Mesenteric fat pad (tissue), 1 donor: ENCODE measurements at places on chromosomes 1 and 21.

DNA sequence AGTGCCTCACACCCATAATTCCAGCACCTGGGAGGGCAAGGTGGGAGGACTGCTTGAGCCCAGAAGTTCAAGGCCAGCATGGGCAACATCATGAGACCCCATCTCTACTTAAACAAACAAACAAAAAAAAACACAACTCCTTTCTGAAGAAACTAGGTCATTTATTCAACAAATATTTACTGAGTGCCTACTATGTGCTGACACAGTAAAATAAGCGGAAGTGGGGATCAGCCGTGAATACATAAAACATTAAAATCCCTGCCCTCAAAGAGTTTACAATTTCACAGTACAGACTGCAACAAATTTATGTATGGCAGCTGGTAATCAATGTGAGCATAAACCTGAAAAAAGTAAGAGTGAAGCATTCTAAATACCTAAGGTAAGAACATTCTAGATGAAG is 65.3 kb downstream of the TUT4 start:
- no peak for DNase-seq

DNA sequence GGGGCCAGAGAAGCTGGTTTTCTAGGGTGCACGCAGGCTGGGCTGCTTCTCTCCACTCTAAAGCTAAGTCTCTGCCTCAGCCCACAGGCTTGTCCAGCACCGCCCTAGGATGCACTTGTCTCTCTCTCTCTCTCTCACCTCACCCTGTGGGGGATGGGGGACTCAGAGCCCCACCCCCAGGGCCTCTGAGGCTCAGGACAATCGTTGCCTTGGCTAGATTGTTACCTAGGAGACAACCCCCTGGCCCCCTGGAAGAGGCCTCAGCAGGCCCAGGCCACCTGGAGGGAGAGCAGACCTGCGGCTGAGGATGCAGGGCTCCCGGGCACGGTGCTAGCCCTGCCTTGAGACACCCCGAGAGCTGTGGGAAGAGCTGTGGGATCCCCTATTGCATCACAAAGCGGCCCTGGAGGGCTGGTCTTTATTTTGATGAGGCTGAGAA is at the start of gene ACTRT2:
Gene ACTRT2 (plus strand): TSS at position 235 of the 439 bp plus-strand sequence. CDS start 220 bp downstream, outside the sequence.
- no peak for DNase-seq

DNA sequence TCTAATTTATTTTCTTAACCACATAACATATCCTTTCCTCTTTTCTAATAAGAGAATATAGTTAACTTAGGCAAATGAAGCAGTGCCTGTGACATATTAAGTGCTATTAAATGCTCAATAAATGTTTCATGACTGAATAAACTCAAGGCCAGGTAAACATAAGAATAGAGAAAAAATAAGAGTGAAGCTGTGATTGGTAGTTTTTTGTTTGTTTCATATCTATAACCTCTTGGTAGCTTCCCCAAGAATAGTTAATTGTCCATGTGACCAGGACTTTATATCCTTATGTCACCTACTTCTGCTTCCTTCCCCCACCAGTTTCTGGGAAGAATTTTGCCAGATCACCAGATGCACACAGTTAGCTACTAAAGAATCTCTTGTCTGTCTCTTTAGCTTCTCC is 295.1 kb upstream of the ST6GALNAC5 start:
- DNase-seq, result no peak

GRCh38 chr21:31075848-31076247 is 37.6 kb upstream of the KRTAP19-8 start:
- no peak for DNase-seq

- no peak for DNase-seq
Observed at GRCh38 chr1:81873946-81874345, 73.2 kb downstream of the ADGRL2 start.

GRCh38 chr1:94974824-94975223 is 47.9 kb upstream of the CNN3 start:
- DNase-seq, result no peak

DNA sequence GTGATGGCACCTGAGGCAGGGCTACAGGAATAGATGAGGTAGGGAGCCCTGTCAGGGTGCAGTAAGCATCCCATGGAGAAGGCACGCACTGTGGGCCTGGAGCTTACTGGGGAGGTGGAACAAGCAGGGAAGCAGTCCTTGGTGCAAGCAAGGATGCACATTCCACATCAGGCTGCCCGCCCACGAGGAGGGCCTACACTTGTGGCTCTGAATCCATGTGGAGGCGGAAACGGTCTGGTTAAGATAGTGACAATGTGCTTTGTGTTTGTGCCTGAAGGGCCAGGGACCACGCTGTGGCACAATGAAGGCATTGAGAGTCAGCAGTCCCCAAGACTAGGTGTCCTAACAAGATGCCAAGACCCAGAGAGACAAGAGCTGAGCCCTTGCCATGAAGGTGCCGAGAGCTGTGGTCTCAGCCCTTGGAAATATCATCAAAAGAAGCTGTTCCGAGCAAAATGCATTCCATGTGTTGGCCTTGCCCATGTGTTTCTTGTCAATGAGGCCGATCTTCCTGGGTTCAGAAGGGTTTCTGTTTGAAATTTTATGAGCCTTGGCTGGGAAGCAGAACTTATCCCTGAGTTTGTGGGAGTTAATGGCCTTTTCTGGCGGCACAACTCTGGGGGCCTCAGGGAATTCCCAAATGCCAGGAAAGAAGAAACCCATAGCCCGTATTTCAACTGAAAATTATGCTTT is 111.9 kb downstream of the NGF start:
- no peak for DNase-seq

- DNase-seq, result no peak
Observed at GRCh38 chr1:87250336-87250735, 78.3 kb upstream of the LMO4 start.

GRCh38 chr1:43711524-43712386 is 4.4 kb downstream of the ST3GAL3 start:
- DNase-seq, result no peak

- DNase-seq, result no peak
Observed at GRCh38 chr1:70210820-70211219, 5.4 kb upstream of the LRRC40 start.

DNA sequence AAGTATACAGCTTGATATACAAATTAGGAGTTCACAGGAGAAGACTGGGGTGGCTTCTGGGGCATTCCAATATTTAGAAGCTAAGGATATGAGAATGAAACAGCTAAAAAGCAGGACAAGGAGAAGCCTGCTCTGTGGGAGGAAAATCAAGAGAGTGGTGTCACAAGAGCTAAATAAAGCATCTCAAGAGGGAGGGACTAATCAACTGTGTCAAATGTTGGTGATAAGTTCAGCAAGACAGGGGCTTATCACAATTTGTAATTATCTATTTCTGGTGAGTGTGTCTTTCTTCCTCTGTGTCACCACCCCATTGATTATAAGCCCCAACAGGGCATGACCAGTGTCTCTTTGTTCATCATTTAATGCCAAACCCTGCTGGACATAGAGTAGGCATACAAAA is 295.8 kb upstream of the DUSP10 start:
- DNase-seq, result no peak

DNA sequence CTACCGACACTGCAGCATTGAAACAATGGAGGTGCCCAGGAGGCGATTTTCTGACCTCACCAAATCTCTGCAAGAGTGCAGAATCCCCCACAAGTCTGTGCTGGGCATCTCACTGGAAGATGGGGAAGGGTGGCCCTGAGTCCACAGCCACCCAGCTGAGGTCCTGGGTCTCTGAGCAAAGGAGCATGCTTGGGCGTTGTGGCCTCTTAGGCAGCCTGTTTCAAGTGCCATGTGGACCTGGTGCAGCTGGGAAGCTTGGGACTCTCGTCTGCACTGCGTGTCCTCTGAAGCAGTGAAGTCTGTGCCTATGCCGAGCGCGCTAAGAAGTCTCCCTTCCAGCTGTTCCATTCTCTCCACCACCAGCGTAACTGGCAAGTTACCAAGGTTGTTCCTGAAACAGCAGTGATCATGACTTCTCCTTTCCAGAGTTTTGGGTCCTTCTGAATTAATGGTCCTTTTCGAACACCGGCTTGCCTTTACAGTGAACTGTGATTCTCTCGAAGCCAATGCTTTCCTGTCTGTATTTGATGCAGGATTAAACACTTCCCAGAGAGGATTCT is 5.0 kb upstream of the PLA2G2C start:
- DNase-seq, result no peak

- DNase-seq, result no peak
Observed at GRCh38 chr1:172338295-172338735, 82.2 kb upstream of the C1orf105 start.

- DNase-seq, result no peak
Observed at GRCh38 chr21:37475186-37475868, 108.8 kb downstream of the DYRK1A start.

- no peak for DNase-seq
Observed at GRCh38 chr1:145690587-145691558, 16.3 kb downstream of the PDZK1 start.

- no peak for DNase-seq
Observed at GRCh38 chr1:180935326-180936109, 22.8 kb downstream of the KIAA1614 start.

DNA sequence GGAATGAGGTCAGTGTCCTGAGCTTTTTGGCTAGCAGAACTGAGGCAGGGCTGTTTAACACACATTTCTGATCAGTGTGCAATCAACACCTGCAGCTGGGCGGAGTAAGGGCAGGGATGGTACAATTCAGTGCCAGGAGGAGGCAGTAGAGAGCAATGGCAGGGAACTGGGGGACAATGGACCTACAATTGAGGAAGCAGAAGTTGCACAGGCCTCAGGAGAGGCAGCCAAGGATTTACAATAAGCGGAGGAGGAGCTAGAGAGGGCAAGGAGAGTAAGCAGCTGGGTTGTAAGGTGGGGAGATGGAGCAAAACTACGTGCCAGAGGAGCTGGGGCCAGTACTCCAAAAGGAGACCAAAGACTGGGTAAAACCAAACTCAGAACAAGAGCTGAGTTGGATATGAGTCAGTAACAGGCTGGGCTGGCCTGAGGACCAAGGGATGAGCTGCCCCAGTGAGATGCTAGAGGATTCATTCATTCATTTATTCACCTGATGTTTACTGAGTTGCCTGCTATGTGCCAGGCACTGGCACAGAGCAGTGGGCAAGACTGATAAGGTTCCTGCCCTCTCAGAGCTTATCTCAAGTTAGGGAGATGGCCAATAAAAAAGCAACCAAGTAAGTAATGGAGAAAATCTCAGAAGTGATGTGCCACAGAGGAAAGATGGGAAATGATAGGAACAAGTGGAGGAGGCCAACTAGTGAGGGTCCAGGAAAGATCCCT is 10.4 kb upstream of the GALE start:
- DNase-seq, result no peak

DNA sequence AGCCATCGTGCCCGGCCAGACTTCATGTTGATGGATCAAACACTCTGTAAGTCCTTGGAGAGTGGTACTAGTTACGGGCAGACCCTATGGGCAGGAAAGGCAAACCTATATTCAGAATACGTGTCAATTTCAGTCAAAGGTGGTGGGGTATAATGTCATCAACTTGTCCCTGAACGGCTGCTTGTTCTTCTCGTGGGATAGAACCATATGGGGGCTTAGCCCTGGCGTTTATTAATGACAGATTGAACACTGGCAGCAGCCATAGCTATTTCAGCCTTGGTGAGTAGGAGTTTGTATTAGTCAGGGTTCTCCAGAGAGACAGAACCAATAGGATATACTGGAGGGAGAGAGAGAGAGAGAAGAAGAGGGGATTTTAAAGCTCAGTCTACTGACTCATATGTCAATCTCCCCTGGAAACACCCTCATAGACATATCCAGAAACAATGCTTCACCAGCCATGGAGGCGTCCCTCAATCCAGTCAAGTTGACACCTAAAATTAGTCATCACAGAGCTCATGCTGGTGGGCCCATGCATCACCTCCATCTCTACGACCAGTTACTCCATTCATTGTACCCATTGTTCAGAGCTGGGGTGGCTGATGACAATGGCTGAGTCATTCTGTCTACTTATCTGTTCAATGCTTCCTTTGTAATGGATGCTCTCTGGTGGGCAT is 16.1 kb upstream of the AQP10 start:
- no peak for DNase-seq

DNA sequence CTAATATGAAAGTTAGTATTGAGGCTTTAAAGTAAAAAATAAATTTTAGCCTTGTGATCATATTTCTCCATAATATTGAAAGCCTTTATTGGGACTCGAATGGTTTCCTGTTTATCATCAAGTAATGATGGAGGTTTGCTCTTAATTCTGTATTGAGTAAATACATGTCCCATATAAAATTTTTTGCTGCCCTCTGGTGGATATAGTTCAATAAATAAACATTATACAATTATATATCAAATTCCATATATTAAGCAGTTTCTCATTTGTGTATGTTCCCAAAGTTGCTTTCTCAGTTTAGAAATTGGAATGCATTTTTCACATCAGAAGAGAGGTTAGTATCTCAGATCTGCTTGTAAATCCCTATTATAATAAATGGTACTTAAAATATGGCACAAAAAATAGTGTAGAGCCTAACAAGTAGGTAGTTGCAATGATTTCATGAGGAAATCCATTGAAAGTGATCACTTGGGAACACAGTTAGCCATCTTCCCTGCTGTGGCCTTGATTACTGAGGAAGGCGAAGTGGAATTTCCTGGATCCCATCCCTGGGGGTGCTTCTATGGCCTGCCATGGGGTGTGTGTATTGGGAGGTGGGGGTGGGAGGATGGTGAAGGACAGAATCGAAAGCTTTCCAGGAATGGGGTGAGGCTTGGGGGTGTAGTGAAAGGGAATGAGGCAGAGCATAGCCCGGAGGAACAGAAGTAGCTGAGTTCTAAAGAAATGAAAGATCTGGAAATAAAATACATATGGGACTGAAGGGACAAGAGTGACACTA is 84.1 kb upstream of the C21orf91 start:
- no peak for DNase-seq

GRCh38 chr1:157033357-157033876 is 12.1 kb downstream of the ARHGEF11 start:
- DNase-seq, result no peak

GRCh38 chr1:226733304-226733703 is 5.8 kb downstream of the ITPKB start:
- DNase-seq, result no peak

DNA sequence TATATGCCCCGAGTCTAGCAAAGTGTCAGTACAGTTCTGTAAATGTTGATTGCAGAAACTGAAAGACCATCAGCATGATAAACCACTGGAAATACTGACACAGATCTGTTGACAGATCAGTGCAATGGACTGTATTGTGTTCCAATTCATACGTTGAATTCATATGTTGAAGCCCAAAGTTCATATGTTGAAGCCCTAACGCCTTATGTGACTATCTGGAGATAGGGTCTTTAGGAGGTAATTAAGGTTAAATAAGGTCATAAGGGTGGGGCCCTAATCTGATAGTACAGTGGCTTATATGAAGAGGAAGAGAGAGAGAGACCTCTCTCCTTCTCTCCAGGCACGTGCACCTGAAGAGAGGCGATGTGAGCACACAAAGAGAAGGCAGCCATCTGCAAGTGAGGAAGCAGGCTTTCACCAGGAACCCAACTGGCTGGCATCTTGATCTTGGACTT is 144.7 kb downstream of the MRPL39 start:
- DNase-seq, result no peak
